ENCODE measurements at places on chromosomes 1 and 21.

DNA sequence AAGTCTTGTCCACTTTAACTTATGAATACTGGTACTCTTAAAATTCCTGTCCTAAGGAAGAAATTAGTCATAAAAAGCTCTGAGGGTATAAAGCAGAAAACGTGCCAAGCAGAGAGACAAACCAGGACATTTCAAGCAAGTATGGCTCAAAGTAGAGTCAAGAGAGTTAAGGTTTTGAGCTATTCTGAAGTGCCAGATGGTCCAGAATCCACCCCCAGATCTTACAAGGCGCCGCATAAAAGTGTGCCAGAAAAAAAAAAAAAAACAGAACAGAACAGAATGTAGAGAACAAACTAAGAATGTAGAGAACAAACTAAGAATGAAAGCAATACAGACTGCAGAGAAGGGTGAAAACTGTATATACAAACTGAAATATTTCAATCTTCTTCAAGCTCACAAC, 12.5 kb downstream of the EPS15 start:
- peaks cover 38% of the 10 kb centered on the region for H3K4me1 ChIP-seq
- no peak for DNase-seq
- no peak overlapping the region for H3K27ac ChIP-seq
- no peak overlapping the region for H3K4me3 ChIP-seq
- H3K36me3 ChIP-seq = no peaks in the 10 kb centered on the region
- no peaks in the 10 kb centered on the region for H3K27me3 ChIP-seq

GRCh38 chr1:58618303-58618702, 41.3 kb upstream of the TACSTD2 start:
- peaks cover 36% of the 10 kb centered on the region for H3K4me1 ChIP-seq
- H3K27me3 ChIP-seq = no peaks in the 10 kb centered on the region
- H3K36me3 ChIP-seq = no peaks in the 10 kb centered on the region
- H3K27ac ChIP-seq = peak overlapping the region; percentile 32

- H3K4me3 ChIP-seq = no peak overlapping the region
- H3K36me3 ChIP-seq = no peaks in the 10 kb centered on the region
- H3K27me3 ChIP-seq = no peaks in the 10 kb centered on the region
- H3K27ac ChIP-seq = no peak overlapping the region
- DNase-seq = no peak
Measured at GRCh38 chr1:71780681-71781080, 501.7 kb downstream of the NEGR1 start.

- H3K4me3 ChIP-seq = peak overlapping the region; percentile 100
- H3K4me1 ChIP-seq = peaks cover 66% of the 10 kb centered on the region
- peaks cover 21% of the 10 kb centered on the region for H3K36me3 ChIP-seq
- no peaks in the 10 kb centered on the region for H3K27me3 ChIP-seq
- no peak for DNase-seq
Measured at GRCh38 chr1:246566813-246567645, 773 bp downstream of the CNST start.

DNA sequence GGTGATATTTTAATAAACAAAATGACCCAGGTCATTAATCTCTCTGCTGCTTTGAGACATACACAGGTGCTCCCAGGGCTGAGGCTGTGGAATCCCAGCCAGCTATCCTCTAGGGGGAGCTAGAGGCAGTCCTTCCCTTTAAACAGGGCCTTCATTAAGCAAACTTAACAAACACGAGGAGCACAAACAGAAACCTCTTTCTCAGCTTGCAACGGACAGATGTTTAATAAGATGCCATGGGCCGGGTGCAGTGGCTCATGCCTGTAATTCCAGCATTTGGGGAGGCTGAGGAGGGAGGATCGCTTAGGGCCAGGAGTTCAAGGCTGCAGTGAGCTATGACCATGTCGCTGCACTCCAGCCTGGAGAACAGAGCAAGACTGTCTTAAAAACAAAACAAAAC, 106.7 kb downstream of the HIVEP3 start:
- no peaks in the 10 kb centered on the region for H3K36me3 ChIP-seq
- peak overlapping the region; percentile 50 for H3K27ac ChIP-seq
- H3K27me3 ChIP-seq = no peaks in the 10 kb centered on the region
- H3K4me3 ChIP-seq = no peak overlapping the region

DNA sequence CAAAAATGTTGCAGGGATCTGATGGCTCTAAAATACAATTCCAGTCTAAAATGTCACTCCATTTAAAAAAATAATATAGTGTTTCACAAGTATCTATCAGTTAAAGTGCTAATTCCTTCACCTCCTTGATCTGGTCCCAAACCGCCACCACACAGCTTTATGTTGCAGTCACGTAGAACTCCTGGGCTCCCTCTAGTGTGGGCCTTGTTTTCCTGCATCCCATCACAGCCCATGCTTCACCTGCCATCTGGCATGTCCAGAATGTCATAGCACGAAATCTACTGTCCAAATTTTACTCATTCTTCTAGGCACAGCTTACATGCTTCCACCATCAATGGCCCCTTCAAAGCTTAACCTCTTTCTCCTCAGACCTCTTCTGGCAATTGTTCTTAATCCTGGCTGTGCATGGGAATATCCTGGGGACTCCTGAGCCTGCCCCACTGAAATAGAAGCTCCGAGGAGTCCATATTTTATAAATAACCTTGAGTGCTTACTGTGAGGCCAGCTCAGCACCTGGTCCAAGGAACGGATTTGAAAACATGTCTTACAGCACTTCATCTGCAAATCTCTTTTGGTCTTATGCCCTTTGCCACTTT, 15.5 kb downstream of the FYB2 start:
- H3K4me3 ChIP-seq = no peak overlapping the region
- no peak for DNase-seq
- H3K27me3 ChIP-seq = no peaks in the 10 kb centered on the region
- no peaks in the 10 kb centered on the region for H3K4me1 ChIP-seq

DNA sequence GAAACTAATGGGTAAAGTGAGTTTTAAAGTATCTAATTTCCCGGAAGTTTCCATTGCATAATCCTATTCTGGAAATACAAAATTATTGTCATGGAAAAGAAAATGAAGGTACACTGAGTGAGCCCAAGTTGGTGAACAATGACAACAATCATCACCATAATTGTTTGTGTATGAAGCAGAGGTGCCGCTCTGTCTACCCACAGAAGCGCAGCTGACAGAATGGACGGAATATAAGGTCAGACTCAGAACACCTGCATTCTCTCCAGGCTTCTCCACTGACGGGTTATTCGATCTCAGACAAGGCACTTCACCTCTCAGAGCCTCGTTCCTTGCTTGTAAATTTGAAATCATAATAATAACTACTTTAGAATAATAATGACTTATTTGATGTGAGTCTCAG, 99.1 kb upstream of the NGF start:
- H3K36me3 ChIP-seq = no peaks in the 10 kb centered on the region
- no peak for DNase-seq
- H3K27me3 ChIP-seq = no peaks in the 10 kb centered on the region
- no peaks in the 10 kb centered on the region for H3K4me1 ChIP-seq

DNA sequence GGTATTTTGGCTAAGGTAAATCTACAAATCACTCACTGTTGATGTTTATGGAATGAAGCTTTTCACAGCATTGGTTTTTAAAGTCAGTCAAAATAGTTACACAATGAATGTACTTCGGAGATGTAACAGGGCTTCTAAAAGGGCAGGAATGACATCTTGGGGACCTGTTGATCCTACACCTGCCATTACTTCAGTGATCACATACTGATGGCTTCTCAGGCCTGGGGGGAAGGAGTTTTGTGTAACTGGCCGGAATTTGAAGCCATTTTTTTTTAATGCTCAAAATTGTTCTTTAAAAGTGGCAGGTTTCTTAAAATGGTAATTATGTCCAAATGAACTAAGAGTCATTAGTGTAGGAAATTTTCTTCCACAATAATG, 11.2 kb downstream of the RPL5 start:
- no peak overlapping the region for H3K27ac ChIP-seq
- peaks cover 67% of the 10 kb centered on the region for H3K36me3 ChIP-seq
- no peak for DNase-seq
- H3K4me1 ChIP-seq = peaks cover 12% of the 10 kb centered on the region
- H3K4me3 ChIP-seq = no peak overlapping the region

- no peaks in the 10 kb centered on the region for H3K27me3 ChIP-seq
- no peaks in the 10 kb centered on the region for H3K4me1 ChIP-seq
- no peak overlapping the region for H3K27ac ChIP-seq
- no peak overlapping the region for H3K4me3 ChIP-seq
- no peaks in the 10 kb centered on the region for H3K36me3 ChIP-seq
- no peak for DNase-seq
Measured at GRCh38 chr21:15366555-15366954, 301.8 kb upstream of the NRIP1 start.

GRCh38 chr1:10901091-10901890, 104.8 kb upstream of the CASZ1 start:
- peaks cover 6% of the 10 kb centered on the region for H3K27me3 ChIP-seq
- peak overlapping the region; percentile 29 for H3K4me3 ChIP-seq
- H3K27ac ChIP-seq = peak overlapping the region; percentile 44
- no peaks in the 10 kb centered on the region for H3K36me3 ChIP-seq
- peak; percentile 75 for DNase-seq

- no peaks in the 10 kb centered on the region for H3K36me3 ChIP-seq
- H3K27me3 ChIP-seq = no peaks in the 10 kb centered on the region
- DNase-seq = no peak
- H3K4me3 ChIP-seq = no peak overlapping the region
- H3K4me1 ChIP-seq = peaks cover 8% of the 10 kb centered on the region
- H3K27ac ChIP-seq = no peak overlapping the region
Measured at GRCh38 chr21:43190544-43190943, 21.7 kb downstream of the CRYAA start.

DNA sequence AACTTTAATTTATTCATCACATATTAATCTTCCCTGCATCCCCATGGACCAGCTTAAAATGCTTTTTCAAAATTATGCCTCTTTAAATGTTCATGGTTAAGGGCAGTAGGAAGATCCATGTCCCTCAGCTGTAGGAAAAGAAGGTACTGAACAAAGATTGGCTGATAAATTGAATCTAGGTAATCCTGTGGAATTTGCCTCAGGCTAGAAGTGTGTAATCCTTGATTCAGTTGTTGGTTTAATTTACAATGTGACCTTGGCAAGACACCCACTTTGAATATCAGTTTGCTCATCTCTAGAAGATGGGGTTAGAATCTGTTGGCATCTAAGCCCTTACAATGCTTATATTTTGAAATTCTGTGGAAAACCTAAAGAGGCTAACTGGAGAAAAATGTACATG, 6.1 kb downstream of the TTC4 start:
- peaks cover 85% of the 10 kb centered on the region for H3K36me3 ChIP-seq
- no peak overlapping the region for H3K4me3 ChIP-seq
- no peak overlapping the region for H3K27ac ChIP-seq
- peaks cover 6% of the 10 kb centered on the region for H3K4me1 ChIP-seq
- DNase-seq = no peak

GRCh38 chr1:55997536-55997935, 581.8 kb downstream of the PLPP3 start:
- no peak overlapping the region for H3K27ac ChIP-seq
- no peak for DNase-seq
- no peaks in the 10 kb centered on the region for H3K27me3 ChIP-seq
- H3K4me1 ChIP-seq = no peaks in the 10 kb centered on the region

DNA sequence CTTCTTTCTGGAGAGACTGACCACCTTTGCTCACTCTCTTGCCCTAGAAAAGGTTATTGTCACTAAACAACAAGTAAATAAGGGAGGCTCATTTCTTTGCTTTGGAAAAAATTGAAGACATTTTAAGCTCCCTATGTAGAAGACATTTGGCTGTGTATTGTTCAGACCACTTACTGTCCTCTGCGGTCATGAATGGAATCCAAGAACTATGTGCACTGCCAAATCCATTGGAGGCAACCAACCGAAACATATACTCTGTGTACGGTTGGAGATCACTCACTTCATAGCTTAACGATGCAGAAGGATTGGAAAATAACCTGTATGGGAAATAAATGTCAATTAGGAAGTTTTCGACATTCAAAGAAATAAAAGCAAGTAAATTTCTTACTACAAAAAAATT, 332.8 kb downstream of the KCTD3 start:
- no peaks in the 10 kb centered on the region for H3K36me3 ChIP-seq
- H3K27ac ChIP-seq = no peak overlapping the region
- H3K4me1 ChIP-seq = no peaks in the 10 kb centered on the region
- no peak overlapping the region for H3K4me3 ChIP-seq
- no peak for DNase-seq
- H3K27me3 ChIP-seq = no peaks in the 10 kb centered on the region

DNA sequence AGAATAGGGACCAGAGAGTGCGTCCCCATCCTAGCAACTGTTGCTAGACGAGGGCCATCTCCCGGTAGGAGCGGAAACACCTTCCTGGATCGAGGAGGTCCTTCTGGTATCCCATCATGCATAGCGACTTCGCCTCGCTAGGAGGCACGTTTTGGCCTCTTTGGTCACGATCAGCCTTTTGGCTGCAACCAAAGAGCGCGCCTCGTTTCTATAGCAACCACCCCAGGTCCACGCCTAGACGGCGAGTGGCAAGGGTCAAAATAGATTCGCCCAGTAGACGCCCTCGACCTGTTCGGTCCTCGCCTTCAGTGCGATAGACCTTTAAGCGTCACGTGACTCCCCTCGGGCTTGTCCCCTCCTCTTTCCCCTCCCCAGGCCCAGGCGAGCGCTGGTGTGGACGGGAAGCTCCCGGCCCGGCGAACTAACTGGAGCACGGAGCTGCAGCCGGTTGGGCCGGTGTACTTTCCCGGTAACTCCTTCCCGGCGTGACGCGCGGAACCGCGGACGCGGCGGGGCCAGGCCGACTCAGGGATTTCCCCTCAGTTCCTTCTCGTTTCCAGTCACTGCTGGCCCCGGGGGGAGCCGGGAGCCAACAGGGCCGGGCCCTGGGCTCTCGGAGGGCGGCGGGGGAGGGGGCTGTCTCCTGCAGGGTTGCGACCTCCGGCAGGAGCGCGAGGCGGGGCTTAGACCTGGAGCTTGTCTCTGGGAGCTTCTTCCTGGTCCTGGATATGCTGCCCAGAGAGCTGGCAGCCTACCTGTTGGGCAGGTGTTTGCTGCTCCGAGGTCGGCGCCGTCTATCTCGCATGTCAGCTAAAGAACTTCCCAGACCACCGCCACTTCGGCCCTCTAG, at the start of gene DNAJC16:
Gene DNAJC16, plus strand, starts transcription at position 359 of the 850 bp plus-strand sequence. CDS start 2,258 bp downstream, outside the sequence.
- peak within 1 kb of the TSS; percentile 90 for H3K27ac ChIP-seq
- peaks cover 13% of the 10 kb centered on the region for H3K36me3 ChIP-seq
- no peaks in the 10 kb centered on the region for H3K27me3 ChIP-seq
- peak; percentile 99 for DNase-seq
- peaks cover 37% of the 10 kb centered on the region for H3K4me1 ChIP-seq
- H3K4me3 ChIP-seq = peak within 1 kb of the TSS; percentile 83

DNA sequence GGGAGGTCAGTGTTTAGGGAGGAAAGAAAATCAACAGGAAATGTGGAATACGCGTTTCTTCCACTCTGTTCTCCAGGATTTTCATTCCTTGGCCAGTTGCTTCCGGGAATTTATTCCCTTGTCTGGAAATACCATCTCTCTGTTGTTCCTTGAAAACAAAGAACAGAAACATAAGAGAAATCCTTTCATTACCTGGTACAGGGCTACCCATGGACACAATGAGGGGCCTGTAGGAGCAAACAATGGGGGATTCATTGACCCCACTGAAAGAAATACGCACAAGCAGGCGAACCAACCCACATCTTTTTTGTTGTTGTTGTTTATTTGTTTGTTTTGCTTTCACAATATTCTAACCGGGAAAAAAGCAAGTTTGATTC, 20.0 kb upstream of the BACE2 start:
- no peak for DNase-seq
- no peaks in the 10 kb centered on the region for H3K4me1 ChIP-seq
- no peaks in the 10 kb centered on the region for H3K27me3 ChIP-seq
- no peak overlapping the region for H3K4me3 ChIP-seq
- no peak overlapping the region for H3K27ac ChIP-seq
